ENCODE measurements at places on chromosomes 2 and 18.

DNA sequence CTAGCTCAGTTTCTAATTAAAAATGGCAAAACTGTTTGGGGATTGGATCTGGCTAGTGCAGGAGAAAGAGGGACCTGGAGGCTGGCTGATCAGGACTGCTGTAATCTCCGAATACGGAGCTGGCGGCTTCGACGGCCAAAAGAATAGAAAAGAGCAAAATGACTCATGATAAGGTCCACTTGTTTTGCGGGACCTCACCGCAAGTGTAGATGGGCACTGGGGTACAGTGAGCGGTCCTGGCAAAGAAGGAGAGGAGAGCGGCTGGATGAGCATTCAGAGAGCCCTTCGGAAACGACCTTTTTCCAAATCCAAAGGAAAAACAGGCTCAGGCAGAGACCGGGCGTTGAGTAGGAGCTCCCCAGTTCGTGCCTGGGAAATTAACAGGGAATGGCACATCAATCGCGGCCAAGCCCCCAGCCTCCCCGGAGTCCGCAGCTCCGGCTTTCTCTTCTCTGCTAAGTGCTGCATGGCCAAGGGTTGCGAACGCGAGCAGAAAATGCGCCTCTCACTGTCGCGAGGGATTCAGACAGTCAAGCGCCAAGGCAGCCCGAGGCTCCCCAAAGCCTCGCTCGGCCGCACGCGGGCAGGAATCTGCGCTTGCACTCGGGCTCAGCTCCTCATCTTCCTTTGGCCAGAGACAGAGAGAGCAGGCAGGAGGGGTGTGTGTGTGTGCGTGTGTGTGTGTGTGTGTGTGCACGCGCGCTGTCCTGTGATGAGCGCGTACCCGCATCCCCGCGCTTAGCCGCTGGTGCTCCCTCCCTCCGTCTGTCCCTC, 1.8 kb downstream of the DCC start:
- no peak for DNase-seq

DNA sequence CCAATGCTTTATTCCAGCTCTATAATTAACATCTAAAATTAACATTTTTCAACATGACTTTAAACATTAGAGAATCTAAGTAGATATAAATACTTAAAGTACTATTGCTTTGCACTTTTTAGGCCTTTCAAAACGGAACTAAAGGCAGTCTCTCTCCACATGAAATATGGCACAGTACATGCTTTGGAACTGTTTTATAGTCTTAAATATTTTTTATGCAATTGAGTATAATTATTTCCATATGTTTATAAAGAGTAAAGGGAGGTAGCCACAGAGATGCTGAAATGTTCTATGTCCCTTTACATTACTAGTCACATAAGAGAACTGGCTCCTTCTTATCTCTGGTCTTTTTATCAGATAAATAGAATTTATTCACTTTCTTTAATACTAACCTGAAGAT, 674.0 kb downstream of the PLCL1 start:
- DNase-seq = no peak

DNA sequence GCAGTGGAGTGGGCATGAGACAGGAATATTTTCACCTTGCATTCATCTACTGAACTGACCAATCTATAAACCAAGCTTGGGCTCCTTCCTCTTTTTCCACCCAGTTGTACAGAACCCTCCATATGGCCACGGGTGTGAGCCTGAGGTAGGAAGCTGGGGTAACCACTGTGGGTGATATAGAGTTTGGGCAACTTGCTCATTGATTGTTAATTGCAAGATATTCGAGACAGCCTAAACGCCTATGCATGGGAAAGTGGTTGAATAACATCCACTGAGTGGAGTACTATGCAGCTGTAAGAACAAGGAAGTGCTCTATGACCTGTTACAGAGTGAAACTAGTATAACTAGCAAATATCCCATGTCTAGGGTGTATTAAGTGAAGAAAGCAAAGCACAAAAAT, 7.3 kb upstream of the VAPA start:
- DNase-seq = no peak

DNA sequence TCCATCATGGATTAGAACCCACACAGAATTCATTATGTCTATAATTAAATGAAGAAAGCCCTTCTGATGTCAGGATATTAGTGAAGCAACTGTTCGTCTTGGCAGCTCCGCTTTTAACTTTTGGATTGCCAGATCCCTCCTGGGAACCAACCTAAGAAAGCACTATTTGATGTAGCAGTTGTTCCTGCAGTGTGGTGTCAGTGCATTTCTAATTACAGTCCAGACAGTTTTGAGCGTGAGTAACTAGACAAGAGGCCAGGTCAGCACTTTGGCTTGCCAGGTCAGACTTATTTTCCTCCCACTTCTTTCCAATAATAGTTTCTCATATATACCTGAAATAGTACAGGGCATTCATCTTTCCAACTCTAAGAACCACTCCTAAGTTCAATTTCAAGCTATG, 13.8 kb downstream of the NRXN1 start:
- no peak for DNase-seq

DNA sequence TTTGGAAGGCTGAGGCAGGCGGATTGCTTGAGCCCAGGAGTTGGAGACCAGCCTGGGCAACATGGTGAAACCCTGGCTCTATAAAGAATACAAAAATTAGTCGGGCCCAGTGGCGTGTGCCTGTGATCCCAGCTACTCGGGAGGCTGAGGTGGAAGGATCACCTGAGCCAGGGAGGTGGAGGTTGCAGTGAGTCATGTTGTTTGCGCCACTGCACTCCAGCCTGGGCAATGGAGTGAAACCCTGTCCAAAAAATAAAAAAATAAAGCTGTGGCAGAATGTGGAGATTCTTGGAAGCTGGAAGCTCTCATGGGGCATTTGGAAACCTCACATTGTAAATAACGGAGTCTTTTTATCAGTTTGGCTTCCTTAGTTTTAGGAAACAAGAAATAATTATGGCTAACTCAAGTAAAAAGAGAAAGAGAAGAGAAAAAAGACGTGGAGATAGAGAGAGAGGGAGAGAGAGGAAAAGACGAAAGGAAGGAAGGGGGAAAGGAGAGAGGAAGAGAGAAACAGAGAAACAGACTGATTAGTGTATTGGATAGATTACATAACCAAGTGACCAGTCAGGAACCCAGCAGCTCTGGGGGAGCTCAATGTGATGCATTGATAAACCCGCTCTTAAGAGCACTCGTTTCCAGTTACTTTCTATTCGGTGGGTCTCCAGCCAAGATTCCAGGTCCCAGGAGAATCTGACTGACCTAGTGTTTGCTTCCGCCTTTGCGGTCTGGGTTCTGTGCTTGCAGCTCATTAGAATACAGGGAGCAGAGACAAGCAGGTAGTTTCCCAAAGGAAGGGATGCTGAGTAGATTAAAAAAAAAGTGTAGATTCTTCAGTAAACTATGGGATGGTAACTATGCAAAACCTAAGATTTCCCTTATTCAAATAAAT, 1.1 kb upstream of the SPAST start:
- no peak for DNase-seq

- DNase-seq = no peak
Measured at GRCh38 chr18:31484461-31484860, 13.5 kb upstream of the DSG2 start.

GRCh38 chr18:59954241-59954640, 54.4 kb downstream of the PMAIP1 start:
- no peak for DNase-seq

DNA sequence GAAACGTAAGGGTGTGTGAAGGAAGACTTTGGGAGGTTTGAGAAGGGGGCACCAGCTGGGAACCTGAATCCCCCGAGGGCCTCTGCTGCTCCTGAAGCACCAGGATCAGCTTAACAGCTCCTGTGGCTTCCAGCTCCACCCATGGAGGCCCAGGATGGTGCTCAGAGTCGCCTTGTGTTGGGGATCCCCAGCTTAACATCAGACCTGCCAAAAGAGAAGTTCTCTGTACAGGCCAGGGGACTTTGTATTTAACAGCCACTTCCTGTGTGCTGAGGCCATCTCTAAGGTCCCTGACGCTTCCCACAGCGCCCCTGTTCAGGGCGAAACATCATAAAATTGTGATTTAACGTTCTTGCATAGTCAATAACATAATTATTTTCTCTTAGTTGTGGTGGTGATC, 77.5 kb downstream of the NCK2 start:
- DNase-seq = no peak

- DNase-seq = no peak
Measured at GRCh38 chr18:69586537-69586936, 185.8 kb downstream of the DOK6 start.
